ENCODE measurements at places on chromosomes 16 and 17.
A peak's percentile ranks its signal among the peaks of the same experiment; 100 is the strongest.

- no peak for DNase-seq
Measured at GRCh38 chr16:56362706-56363105, 62.6 kb downstream of the AMFR start.

- no peak for DNase-seq
Measured at GRCh38 chr17:19630661-19631060, 17.9 kb upstream of the ALDH3A2 start.

DNA sequence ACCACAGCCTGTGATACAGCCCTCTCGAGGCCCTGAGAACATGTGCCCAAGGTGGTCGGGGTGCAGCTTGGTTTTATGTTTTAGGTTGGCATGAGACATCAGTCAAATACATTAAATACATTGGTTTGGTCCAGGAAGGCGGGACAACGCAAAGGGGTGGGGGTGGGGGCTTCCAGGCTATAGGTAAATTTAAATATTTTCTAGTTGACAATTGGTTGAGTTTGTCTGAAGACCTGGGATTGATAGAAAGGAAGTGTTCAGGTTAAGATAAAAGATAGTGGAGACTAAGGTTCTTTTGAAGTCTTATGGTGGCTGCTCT lies 1.2 kb upstream of the ZKSCAN2 start:
- peak; percentile 40 for DNase-seq

DNA sequence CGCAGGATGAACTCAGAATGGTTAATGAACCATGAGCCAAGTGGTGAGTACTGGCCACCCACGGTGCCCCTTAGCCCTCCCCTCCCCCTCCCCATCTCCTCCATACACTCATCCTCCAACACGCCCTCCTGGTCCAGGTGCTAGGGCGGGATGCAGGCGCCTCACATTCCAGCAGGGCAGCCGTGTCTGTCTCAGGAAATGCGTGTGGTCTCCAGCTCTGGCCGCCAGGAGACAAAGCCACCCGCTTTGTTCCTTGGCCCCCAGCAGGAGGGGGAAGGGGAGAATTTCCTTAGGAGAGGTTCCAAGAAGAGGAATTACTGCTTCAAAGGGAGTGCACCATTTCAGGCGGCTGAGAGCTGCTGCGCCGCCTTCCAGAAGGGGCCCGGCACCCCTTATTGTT lies 29.7 kb upstream of the RMI2 start:
- no peak for DNase-seq

- DNase-seq: no peak
Measured at GRCh38 chr16:75570396-75571065, 4.4 kb downstream of the GABARAPL2 start.

DNA sequence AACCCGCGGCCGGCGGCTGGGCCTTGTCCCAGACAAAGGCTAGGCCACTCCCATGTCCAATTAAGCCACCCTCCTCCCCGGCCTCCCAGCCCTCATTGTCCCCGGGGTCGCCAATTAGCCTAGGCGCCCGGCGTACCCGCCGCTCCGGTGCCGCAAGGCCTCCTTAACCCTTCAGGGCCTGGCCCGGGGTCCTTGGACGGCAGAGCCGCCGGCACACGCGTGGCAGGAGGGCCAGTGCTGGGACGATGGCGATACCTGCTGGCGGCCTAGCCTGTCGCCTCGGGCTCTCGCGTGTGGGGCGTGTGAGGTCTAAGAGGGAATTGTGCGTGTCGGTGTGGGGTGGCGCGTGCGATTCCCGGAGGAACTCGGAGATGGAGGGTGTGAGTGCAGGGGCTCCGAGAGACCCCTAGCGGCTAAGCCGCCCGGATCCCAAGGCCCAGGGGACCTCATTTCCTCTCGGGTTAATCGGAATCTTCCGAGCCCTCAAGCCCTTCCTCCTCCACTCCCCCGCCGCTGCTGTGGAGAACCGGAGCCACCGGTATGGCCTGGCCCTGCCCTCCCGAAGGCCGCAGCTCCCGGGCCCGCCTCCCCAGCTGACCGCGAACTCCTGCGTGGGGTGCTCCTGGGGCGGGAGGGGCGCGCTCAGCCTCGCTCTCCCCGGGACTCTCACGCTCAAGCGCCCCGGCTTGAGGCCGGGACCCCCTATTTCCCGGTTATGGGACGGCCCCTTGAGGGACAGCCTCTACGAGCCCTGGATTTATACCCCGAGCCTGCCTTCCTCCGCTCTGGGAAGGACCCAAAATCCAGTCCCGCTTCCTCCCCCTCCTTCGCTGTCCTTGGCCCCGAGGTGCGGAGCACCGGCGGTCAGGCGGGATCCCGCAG lies 11.9 kb downstream of the TBX2 start:
- DNase-seq: no peak

DNA sequence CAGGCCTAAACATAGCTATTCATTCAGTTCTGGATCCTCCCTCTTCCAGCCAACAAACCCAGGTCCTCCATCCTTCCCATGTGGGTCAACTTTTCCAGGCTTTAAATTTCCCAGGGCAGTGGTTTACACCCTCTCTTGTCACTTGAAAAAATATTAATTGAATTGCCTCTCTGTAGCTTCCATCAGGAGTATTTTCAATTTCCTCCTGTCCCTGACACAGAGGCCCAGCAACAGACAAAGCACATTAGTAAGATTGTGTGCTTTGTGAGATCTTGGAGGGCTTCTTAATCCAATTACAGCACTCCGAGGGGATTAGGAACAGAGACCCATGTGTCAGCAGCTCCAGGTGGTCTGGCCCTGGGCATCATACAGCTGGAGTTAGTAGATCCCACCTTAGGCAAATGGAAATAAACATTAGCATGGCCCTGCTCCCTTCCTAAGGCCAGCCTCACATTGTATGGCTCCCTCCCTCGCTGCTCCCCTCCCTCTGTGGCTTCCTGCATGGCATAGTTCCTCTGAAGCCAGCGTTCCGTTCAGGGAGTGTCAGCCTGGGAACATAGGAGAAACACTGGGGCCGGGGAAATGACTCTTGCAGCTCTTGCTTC lies 132.7 kb upstream of the HSBP1 start:
- no peak for DNase-seq
